ENCODE measurements at places on chromosomes 6 and 20. TPM values are rescaled to one million over a fixed set of nuclear protein-coding genes. Genes with fewer than 3 reads are reported as not detected.

PROKR2 gene
- not detected for total RNA-seq

WFDC8 gene
- not detected for total RNA-seq

HDDC2 gene
- 96.8 TPM for total RNA-seq

HRH3 gene
- total RNA-seq, result not detected

MYH7B gene
- 0.04 TPM for total RNA-seq

TBC1D7 gene
- total RNA-seq, result 16.9 TPM

BCLAF1 gene
- 119 TPM for total RNA-seq

SLC22A2 gene
- not detected for total RNA-seq

FOXQ1 gene
- total RNA-seq, result 7.5 TPM

TBX18 gene
- total RNA-seq, result not detected

CRISP1 gene
- total RNA-seq, result not detected

MYCT1 gene
- total RNA-seq, result 0.55 TPM

All from PC-3 (cell line).